HFFc6 (cell line): ENCODE measurements at places on chromosomes 11 and 22.

DNA sequence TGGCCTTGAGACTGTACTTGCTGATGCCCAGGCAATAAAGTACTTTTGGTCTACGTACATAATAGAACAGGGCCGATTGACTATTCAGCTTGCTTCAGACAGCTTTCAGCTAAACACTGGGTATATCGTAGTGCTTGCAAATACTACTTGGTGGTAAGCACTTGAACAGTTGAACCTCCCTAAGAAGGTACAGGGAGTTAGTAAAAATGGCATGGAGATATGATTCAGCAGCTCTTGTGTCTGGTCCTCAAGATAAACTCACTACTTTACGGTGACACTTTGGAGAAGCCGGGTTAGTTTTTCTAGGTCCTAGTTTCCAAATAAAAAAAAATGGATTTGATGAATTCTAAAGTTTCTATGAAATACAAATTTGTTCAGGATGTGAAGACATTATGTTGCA, 7.3 kb downstream of the CCDC117 start:
- DNase-seq: no peak

DNA sequence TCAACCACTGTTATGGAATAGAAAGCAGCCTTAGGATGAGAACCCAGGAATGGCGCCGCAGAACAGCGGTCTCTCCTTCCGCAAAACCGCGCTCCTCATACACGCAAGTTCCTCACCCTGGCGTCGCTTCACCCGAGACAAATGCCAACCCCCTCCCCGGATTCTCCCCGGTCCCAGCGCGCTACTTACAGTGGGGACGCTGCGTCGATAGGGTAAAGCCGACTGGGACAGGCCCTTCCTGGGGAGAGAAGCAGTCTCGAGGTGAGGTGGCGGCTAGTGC, 287 bp downstream of the RPS13 start:
- DNase-seq: peak; percentile 6

GRCh38 chr11:113401718-113402117, 14.1 kb downstream of the ANKK1 start:
- DNase-seq: peak; percentile 1

GRCh38 chr22:46842606-46843005, 80.2 kb downstream of the TBC1D22A start:
- no peak for DNase-seq

- DNase-seq: peak; percentile 4
These were observed 63.0 kb downstream of the RELT start for GRCh38 chr11:73439002-73439843.

- DNase-seq: no peak
These were observed 102.1 kb downstream of the C11orf91 start for GRCh38 chr11:33598426-33599069.

GRCh38 chr11:134469627-134470026, 57.6 kb upstream of the B3GAT1 start:
- DNase-seq: no peak

DNA sequence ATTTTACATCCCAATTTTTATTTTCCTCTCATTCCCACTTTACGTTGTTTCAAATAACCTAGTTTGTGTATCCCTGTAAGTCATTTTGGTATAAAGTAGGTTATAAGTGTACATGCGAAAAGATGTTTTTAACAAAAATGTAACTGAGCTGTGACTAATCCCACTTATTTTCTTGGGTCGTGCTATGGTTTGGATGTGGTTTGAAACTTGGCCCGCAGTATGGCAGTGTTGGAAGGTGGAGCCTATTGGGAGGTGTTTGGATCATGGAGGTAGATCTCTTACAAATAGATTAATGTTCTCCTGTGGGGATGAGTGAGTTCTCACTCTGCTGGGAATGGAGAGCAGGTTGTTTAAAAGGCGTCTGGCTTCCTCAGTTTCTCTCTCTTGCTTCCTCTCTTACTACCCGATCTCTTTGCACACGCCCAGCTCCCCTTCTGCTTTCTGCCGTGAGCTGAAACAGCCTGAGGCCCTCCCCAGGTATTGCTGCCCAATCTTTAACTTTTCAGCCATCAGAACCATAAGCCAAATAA, 7.2 kb downstream of the RPL27A start:
- no peak for DNase-seq

GRCh38 chr11:131695889-131696429, 325.5 kb downstream of the NTM start:
- no peak for DNase-seq

GRCh38 chr11:8242499-8243280, 21.0 kb downstream of the LMO1 start:
- DNase-seq: no peak

DNA sequence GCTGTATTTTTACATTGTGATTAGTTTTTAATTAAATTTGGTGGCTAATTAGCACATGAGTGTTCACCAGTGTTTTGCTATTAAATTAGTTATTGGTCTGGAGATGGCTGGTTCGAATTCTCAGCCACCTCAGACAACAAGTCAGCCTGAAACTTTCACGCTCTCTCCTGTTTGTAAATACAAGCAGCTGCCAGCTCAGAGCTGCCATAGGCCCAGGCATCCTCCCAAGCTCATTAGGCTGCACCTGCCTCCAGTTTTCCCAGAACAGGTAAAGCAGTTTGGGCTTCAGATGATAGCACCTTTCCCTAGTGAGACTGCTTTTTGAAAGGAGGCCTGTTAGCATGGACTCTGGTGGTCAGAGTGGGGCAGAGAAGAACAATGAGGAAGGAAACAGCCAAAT, 156.8 kb downstream of the NAV2 start:
- no peak for DNase-seq

- DNase-seq: no peak
These were observed 161.8 kb downstream of the CASP12 start for GRCh38 chr11:104736502-104736901.

GRCh38 chr11:99432677-99433076, 411.9 kb downstream of the CNTN5 start:
- DNase-seq: no peak

DNA sequence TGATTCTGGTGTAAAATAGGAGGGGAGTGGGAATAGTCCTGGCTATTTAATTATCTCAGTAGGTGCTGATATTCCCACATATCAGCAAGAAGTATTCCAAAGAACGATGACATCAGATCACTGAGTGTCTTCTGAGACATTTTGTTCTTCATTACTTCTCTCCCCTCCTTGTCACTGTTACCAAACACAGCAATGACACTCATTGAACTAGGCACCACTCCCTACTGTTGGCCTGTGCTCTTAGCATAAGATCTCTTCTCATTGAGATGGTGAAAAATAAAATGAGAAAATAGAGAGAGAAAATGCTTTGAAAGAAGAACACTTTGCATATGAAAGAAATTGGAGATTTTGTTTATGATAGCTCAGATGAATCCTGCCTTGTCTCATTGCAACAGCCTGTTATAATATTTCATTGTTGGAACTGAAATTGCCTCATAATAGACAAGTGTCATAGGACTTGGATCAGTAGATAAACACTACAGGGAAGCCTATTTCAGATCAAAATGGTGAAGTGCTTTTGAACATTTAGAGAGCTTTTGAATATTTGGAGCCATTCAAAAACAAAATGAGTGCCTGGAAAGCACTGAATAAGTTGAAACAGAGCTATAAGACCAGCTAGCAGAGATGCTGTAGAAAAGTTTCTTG, 11.3 kb upstream of the ETS1 start:
- no peak for DNase-seq

DNA sequence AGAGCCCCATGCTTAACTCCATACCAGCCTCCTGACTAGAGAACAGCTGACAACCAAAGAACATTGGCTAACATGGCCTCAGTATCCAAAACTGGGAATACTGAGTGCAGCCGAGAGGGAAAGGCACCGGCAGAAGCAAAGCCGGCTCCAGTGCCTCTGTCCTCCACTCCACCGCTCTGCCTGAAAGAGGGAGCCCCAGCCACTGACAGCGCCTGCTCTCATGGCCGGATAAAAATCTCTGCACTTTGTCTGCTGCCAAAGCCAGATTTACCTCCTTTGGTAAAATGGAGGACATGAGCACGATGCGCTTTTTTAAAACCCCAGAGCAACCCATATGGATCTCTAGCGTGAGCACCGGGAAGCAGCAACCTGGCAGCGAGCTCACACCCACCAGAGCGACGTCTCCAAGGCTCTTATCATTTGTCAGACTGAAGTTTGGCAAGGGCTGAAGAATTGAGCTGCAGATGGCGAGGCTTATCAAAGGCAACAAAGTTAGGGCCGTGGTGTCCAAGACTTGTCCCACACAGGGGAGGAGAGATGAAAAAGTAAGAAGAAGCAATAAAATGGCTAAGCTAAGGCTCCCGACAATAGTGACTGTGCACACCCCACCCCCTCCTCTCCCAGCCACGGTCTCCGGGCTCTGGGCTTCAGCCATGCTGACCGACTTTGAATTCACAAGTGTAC, 71.4 kb downstream of the EFCAB6 start:
- DNase-seq: no peak

DNA sequence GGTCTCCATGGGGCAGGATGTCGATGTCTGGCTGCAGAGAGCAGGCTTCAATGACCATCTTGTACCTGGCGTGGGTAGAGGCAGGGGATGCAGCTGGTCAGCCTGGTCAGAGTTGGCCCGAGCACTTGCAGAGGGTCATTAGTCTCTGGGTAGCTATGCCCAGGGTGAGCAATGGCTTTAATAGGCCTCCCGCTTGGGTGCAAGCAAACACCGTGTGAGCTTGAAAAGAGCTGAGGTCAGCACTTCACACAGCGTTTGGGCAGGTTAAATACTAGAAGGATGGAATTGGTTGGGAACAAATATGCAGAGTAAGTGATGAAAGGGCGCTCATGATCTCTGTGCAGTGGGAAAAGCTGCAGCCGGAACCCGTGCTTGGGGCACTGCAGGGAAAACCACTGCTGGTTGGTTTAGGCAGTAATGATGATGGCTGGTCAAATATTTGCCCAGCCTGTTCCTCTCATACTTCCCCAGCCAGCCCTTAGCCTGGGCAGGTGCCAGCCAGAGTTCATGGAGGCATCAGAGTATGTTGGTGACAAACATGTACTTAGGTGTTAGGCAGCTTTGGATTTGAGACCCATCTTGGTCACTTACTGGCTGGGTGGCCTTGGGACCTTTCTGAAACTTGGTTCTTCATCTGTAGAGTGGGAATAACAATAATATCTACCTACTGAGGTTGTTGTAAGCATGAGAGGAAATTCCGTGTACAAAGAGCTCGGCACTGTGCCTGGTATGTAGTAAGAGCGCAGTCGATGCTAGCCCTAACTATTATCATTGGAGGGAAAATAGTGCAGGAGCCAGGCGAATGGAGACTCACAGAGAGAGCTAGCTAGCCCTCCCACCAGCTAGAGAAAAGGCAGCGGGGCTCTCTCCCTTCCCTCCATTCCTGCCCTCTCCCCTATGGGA, 25.2 kb upstream of the KCNJ11 start:
- no peak for DNase-seq

DNA sequence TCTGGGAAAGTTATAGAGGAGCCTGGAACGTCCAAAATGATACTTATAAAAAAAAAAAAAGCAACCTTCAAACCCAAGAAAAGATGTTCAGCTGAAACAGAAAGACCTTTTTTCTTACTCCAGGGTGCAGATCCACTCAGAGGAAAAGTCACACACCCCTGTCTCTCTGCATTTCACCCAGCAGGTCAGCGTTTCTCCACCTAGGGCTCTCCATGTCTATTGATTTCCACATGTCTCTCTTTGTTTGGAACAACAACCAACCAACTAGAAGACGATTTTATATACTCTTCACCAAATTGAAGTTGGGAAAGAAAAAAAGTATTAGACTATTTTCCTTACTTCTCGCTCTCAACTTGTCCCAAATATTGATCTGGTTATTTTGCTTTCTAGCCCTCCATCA, 42.2 kb upstream of the BLID start:
- DNase-seq: no peak

DNA sequence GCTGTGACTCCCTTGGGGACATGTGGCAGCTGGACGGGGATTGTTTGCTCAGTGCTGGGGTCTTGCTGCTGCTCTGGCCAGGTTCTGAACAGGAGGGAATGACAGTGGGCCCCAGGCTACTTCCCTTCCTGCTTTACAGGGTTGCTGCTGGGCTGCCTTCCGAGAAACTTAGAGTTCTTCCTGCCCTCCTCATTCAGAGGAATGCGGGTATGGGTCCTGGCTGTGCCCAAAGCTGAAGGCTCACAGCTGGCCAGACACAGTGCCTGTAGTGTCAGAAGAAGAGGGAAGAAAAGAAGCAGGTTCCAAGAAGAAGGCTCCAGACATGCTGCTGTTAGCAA, 108.3 kb upstream of the PARVA start:
- DNase-seq: no peak

- no peak for DNase-seq
These were observed 453 bp downstream of the GAS2 start for GRCh38 chr11:22666688-22667439.

GRCh38 chr11:125446279-125446678, 49.8 kb downstream of the FEZ1 start:
- DNase-seq: no peak

GRCh38 chr22:42587588-42588175, 27.0 kb downstream of the POLDIP3 start:
- DNase-seq: no peak

DNA sequence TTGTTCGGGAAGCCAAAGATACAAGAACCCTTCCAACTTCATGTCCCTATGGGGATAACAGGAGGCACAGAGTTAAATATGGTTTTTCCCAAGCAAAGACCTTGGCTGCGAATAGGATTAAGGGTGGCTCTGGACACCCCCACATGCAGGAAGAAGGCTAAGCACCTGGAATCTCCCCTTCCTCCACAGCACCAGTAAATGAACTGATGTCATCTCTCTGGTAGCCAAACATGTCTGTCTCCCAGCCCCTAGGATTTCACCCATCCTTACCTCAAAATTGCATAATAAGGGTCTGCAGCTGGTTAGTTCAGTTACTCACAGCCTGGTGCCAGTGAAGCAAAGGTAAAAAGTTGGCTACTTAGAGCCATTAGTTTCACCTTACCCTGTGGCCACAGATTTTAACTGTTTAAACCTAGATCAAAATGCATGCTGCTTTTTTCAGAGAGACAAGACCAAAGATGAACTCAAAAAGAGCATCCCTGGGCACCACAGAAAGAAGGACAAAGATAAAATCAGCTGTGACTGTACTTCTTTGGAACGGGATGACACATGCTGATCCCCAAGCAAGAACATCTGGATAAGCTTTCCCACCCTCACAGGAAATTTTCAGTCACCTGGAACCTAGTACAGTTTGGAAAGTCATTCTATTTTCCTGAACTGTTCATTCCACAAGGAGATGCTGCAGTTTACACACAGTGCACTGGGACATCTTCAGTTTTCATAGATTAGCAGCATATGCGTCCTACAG, 77.2 kb upstream of the AKIP1 start:
- peak; percentile 55 for DNase-seq

DNA sequence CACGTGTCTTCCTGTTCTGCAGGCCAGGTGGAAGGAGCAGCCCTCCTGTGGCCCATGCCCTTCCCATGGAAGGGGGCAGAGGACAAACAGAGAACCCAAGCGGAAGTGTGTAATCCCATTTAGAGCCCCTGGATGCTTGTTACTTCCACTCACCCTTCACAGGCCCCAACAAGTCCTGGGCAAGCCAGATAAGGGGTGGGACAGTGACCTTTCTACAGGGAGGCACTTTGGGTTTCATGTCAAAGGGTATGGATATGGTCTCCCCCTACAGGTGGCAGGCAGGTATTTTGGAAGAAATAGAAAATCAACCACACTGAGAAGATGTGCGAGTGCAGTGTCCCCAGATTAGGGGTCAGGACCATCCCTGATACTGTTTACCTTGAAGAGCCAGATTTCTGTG, 11.4 kb downstream of the MPEG1 start:
- no peak for DNase-seq

GRCh38 chr22:27101288-27101687, 443.9 kb downstream of the MIAT start:
- no peak for DNase-seq

GRCh38 chr11:117786135-117786870, 10.7 kb downstream of the DSCAML1 start:
- DNase-seq: no peak
